ENCODE measurements at places on chromosomes 12 and 14.

DNA sequence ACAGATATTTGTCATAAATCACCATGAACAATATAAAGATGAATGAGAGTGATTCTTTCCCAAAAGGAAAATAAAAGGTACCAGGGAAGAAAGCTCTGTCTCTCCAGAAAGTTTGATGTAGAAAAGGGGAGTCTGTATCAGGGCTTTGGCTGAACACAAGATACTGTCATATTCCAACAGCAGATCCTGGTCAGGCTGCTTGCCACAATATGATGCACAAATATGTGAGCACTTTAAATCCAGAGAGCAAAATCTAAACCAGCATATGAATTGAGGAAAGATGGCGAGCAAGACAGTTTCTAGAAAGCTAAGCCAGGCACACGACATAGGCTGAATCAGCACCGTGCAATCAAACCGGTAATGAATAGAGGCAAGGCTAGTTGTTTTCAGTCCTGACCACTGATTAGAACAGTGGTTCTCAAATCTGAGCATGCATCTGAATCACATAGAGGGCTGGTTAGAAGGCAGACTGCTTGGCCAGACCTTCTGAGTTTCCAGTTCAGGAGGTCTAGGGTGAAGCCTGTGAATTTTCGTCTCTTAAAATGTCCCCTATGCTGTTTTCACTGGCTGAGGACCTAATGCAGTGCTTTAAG is 60.7 kb downstream of the PLCZ1 start:
- no peak for DNase-seq

- DNase-seq, result no peak
Observed at GRCh38 chr14:52974406-52974805, 23.6 kb upstream of the FERMT2 start.

GRCh38 chr12:110547090-110547489 is 36.0 kb downstream of the PPTC7 start:
- no peak for DNase-seq

DNA sequence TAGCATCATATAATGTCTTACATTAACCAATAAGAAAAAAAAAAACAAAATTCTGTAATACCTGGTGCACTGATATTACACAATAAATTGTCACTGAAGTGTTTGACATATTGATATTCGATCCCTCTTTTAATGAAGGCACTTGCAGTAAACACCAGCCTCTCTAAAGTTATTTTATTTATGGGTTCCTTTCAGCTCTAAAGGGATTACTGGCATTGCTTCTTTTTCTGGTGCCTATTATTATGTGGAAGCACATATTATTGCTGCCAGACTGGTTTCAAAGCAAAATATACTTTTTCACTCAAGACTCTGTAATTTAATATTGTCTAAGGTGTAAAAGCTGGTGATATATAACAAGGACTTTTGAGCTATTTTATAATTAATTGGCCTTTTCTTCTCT is 1090.5 kb downstream of the TRHDE start:
- DNase-seq, result no peak

- no peak for DNase-seq
Observed at GRCh38 chr14:34018564-34019244, 67.8 kb upstream of the EGLN3 start.

DNA sequence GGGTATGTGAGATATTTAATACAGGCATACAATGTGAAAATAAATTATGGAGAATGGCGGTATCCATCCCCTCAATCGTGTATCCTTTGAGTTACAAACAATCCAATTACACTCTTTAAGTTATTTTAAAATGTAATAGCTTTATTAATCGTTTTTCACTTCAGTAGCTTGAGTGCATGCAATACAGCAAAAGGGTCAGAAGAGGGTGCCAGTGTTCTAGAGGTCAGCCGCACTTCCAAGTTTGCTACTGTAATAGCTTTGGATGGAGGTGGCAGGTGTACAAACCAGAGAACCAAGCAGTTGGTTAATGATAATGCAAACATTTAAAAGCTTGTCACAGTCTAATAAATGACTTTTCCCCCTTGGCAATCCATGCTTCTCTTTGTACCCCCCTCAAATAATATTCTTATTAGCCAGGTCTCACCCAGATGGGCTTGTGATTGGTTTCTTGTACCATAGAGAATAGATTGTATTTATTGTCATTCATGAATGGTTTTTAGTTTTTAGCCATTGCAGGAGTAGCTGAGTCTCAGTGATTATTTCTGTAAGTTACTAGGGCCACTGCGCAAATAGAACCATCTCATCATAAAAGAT is 127.0 kb downstream of the ERC1 start:
- peak; percentile 62 for DNase-seq

GRCh38 chr12:3797531-3798048 is 44.7 kb upstream of the CRACR2A start:
- DNase-seq, result no peak

- peak; percentile 84 for DNase-seq
Observed at GRCh38 chr14:105180592-105181548, at the start of gene NUDT14. NUDT14 (minus strand) TSS chr14:105181312; CDS start chr14:105181209, 103 bp downstream.

DNA sequence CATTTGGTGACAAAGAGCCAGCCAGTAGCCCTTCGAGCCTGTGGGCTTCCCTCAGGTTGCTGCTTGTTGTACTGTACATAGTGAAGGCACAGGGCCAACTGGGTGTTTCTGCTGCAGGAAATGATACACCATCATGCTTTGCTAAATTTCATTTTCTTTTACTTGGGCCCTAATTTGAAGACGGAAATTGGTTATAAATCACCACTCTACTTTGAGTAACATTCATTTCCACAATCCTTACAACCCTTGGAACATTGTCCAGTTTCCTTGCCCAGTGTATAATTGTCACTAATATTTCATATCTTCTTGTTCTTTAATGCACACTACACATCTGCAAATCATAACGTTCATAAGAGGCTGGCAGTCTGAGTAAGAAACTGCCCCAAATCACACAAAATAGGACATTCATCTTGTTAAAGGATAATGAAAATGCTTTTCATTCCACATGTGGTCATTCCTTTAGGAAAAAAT is 30.2 kb downstream of the MSRB3 start:
- no peak for DNase-seq

GRCh38 chr14:81582420-81582819 is 48.8 kb upstream of the SEL1L start:
- DNase-seq, result no peak

- DNase-seq, result no peak
Observed at GRCh38 chr14:105118646-105119407, 49.7 kb downstream of the JAG2 start.

DNA sequence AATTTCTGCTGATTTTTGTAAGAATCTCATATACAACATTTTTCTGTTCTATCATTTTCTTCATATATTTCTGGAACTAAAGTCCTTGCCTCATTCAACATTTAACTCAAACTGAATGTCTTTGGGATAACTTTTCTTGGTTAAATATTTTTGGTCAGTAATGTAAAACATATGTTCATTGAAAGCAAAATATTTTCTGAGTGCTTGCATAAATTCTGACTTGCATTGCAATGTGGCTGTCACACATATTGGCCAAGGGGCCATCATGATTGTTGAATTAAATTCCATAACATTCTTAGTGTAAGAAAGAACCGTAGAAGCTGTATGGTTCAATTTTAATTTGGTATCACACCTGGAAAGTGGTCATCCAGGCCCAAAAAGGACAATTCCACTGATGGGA is 369.4 kb downstream of the GALC start:
- DNase-seq, result no peak

- DNase-seq, result no peak
Observed at GRCh38 chr12:64968989-64969819, 144.8 kb downstream of the TBC1D30 start.

DNA sequence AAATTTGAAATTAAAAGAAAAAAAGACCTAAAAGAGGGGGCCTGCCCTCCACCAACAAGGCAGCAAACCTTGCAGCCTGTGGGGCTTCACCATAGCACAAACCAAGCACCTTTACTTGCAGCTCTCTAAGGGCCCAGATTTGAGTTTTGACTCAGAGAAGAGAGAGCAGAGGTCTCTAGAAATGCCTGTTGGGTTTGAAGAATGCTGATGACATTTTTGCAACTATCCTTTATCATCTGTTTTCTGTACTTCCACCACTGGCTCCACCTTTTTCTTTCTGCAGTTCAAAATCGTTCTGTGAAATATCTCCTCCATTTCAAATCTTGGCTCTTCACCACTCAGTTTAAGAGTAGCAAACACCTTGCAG is 83.8 kb upstream of the HMGA2 start:
- DNase-seq, result no peak

DNA sequence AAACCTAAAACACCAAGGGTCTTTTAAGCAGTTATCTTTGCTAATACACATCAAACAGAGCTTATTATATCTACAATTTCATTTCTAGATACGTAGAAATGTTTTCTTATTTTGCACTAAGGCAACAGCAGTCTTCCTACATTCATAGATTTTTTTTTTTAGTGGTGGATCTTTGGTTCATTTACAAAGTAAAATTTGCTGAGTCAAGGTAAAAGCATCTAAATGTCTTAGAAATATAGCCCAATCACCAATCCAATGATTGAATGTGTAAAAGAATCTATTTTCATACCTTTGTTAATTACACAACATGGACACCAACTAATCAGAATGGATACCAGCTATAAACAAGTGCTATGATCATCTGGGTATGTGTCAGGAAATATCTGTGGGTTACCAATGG is 272.2 kb upstream of the TMPO start:
- DNase-seq, result no peak

GRCh38 chr12:66269757-66270383 is 32.4 kb upstream of the HELB start:
- DNase-seq, result no peak

Data from WERI-Rb-1 (cell line).